ENCODE measurements at places on chromosomes 3 and 15.

DNA sequence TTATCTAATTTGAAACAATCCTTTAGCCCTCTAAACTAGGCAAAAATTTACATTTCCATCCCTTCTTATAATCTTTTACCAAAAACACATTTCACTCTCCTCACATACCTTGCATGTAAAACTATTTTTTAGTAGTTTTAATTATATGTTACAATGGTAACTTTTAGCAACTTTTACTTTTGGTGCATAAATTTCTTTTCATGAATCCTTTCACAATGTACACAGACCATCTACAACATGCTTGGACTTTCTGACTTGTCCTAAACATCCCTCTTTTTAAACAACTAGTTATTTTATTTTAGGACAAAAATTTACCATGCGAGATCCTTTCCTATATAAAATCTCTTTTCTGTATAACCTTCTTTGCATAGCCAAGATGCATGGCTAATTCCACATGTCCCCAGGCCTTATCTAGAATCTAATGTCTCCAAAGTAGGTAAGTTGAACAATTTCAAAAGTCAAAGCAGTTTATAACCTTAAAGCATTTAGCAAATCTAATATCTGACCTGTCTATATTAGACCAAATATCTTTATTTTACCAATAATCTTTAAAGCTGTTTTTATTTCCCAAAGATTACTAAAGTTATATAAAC lies 14.4 kb upstream of the ALDH1L1 start:
- no peak for DNase-seq

- DNase-seq = no peak
Observed at GRCh38 chr15:52220937-52221660, 29.9 kb upstream of the GNB5 start.

DNA sequence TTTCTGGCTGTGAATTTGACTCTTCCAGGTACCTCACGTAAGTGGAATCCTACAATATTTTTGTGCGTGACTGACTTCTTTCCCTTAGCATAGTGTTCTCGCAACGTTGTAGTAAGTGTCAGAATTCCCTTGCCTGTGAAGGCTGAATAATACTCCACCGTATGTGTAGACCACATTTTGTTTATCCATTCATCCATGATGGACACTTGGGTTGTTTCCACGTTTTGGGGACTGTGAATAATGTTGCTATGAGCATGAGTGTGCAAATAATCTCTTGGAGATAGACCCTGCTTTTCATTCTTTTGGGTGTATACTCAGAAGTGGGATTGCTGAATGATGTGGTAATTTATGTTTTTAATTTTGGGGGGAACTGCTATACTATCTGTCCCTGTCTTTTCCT lies 82.2 kb downstream of the APBA2 start:
- no peak for DNase-seq

- peak; percentile 72 for DNase-seq
Observed at GRCh38 chr3:17057321-17057720, 172.6 kb downstream of the PLCL2 start.

- DNase-seq = no peak
Observed at GRCh38 chr3:57731311-57731710, 24.8 kb upstream of the SLMAP start.

GRCh38 chr15:97840501-97840900 lies 120.0 kb upstream of the ARRDC4 start:
- no peak for DNase-seq

DNA sequence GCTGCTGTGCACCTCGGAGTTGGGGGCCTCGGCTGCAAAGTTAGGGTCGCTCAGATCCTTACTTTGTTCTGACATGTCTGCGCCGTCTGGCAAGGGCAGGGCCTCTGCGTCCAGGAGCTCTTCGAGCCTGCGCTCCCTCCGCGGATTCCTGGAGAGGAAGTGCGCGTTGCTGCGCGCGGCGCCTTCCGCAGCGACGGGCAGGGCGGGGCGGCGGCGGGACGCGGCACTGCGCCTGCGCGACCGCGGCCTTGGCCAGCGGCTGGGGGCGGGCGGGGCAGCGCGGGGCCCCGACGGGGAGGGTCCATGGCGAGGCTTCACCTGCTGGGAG lies at the start of gene NDN:
Gene NDN (minus strand): TSS at position 163 of the 328 bp plus-strand sequence. CDS start 88 bp downstream, at position 75.
- DNase-seq = no peak

GRCh38 chr3:127760791-127761440 lies 61.4 kb downstream of the MGLL start:
- DNase-seq = no peak

DNA sequence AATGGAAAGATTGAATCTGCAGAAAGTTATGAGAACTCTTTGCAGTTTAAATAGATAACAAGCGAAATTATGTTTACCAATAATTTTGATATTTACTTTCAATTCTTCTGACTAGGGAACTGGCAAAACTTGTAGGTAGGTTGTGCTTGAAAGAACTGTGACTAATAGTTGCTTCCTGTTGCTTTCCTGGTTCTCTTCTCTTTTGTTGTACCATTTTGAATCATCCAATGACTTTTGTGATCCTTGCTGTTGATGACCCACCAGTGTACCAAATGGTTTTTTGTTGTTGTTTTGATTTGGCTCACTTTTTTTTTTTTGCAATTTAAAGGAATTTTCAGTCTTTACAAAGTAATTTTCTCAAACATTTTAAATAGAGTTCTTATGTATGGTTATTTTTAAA lies 64.9 kb upstream of the DCBLD2 start:
- DNase-seq = no peak

DNA sequence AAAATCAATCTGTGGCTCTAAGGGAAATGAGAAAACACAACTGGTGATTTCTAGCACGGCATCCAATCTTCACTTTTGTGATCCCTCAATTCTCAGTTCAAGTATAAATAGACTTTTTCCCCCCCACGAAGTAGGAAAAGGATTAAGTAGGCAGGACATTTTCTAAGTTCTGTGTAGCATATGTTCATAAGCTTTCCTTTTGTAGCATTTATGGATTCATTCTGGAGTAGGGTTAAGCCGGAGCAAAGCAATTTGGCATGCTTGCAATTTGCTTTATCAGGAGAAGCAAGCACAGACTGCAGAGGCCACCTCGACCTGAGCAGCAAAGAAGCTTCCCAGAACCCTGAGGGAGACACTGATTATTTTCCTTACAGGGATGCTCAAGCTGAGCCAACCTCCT lies 66.3 kb downstream of the FHIT start:
- DNase-seq = no peak

- no peak for DNase-seq
Observed at GRCh38 chr3:129758306-129758705, 135.2 kb downstream of the TMCC1 start.

DNA sequence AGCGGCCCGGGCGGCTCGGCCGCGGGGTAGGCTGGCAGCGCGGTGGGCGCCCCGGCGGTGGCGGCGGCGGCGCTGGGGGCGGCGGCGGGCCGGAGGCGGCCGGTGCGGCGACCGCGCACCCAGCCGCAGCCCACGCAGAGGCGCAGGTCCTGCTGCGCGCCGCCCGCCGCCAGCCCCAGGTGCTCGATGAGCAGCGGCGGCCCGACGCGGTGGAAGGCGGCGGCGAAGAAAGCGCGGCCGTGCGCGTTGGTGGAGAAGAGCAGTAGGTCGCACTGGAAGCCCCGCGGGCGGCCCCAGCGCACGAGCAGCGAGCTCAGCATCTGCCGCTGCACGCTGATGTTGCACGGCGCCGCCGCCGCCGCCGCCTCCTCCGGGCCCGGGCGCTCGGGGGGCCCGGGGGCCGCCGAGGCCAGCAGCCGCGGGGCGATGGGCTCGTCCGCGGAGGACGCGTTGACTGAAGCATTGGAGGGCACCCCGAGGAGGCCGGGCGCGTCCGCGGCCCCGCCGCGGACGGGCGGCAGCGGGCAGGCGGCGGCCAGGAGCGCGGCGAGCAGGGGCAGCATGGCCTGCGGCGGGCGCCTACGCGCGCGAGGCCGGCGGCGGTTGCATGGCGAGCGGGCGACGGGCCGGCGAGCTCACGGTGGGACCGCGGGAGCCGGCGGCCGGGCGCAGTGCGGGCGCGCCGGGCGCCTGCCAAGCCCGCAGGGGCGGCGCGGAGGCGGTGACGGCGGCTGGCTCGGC lies 452 bp downstream of the TMEM158 start:
- DNase-seq = no peak

DNA sequence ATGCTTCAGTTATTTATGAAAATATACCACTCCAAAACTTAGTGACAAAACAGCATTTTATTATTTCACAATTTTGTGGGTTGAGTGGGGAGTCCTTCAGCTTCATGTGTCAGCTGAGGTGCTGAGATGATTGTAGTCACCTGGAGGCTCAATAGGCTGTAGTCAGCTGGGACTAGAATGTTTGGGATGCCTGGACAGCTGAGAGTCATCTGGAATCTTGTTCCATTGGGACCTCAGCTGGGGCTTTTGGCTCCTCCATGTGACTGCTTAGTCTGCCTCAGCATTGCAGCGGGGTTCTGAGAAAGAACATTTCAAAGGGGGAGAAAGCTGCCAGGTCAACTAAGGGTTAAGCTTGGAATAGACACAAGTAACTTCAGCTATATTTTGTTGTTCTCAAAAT lies 13.4 kb downstream of the STT3B start:
- DNase-seq = no peak

DNA sequence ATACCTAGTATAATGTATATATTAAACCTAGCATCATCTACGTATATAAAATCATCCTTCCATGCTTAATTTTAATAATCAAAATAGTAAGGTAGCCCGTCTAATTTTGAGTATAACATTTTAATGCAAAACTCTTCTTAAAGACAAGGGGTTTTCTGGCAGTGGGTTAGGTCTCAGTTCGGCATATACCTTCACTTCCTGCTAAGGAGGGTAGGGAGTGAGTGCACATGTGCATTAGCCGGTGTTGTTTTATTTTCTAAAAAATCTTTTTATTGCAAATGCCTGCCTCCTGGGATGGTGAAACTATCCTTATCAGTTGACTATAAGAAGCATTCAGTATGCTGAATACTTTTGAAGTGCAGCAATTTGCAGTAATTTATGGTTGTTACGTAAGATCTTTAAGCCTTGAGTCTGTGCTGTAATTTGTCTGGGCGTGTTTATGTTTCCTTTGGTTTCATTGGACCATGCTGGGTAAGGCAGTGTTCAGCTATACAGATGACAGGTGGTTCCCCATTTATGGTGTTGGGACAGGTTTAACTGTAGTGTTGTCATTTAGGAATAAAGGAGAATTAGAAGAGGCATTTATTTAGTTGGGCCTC lies 11.7 kb downstream of the ARHGEF26 start:
- DNase-seq = no peak

DNA sequence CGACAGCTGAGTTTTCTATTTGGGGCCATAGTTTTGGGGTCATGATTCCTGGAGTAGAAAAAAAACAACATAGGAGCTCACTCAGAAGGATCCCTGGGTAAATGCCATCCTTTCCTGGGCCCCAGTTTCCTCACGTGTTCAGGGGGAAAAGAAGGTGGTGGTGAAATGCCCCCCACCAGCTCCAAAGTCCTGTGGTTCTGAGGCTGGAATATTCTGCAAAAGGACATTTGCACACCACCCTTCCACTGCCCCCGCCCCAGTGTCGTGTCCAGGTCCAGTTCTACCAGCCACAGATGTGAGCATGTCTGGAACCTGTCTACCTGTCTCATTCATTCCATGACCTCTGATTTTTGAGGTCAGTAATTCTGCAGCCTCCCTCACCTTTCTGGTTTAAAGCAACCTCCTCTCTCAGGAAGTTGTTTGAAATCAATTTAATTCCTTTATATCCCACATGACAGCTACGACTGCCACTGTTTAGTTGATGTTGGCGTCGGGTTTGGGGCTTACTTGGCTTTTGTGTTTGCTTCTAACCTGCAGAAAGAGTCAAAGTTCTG lies 82.1 kb downstream of the SMAD3 start:
- no peak for DNase-seq

GRCh38 chr15:58762285-58762684 lies 8.8 kb upstream of the MINDY2 start:
- no peak for DNase-seq

- no peak for DNase-seq
Observed at GRCh38 chr3:106276151-106276550, 407.3 kb upstream of the CBLB start.

- no peak for DNase-seq
Observed at GRCh38 chr3:52800079-52800478, 5.5 kb downstream of the ITIH3 start.

- peak; percentile 95 for DNase-seq
Observed at GRCh38 chr3:120497336-120497735, 46.5 kb upstream of the FSTL1 start.

GRCh38 chr3:138282836-138283235 lies 46.8 kb downstream of the NME9 start:
- no peak for DNase-seq

- DNase-seq = no peak
Observed at GRCh38 chr15:86649277-86649676, 569.6 kb downstream of the AGBL1 start.

- peak; percentile 40 for DNase-seq
Observed at GRCh38 chr3:55468251-55468650, 18.9 kb downstream of the WNT5A start.

GRCh38 chr15:56959318-56959648 lies 40.8 kb downstream of the TCF12 start:
- no peak for DNase-seq

GRCh38 chr3:140186421-140186920 lies 251.5 kb downstream of the CLSTN2 start:
- peak; percentile 79 for DNase-seq

DNA sequence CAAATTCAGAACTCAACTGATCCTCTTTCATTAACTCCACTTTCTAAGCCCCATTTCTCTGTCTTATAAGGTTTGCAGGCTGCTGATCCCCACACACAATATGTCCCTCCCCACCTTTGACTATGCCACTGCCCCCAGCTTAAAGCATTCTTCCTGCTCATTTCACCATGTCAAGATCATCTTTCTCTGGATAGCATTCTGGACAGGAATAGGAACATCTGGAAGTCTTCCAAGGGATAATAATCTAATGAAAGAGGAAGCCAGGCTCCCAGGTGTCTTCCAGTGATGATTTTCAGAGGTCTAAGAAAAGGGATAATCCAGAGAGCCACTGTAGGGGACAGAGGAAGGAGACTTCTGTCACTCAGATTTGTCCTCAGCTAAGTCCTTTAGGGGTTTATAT lies 54.6 kb upstream of the GALNT15 start:
- no peak for DNase-seq

GRCh38 chr15:90234096-90234988 lies at the start of gene GDPGP1:
TSS of gene GDPGP1 (plus strand) at chr15:90234209. CDS start at chr15:90240909, 6,700 bp downstream.
- DNase-seq = no peak

DNA sequence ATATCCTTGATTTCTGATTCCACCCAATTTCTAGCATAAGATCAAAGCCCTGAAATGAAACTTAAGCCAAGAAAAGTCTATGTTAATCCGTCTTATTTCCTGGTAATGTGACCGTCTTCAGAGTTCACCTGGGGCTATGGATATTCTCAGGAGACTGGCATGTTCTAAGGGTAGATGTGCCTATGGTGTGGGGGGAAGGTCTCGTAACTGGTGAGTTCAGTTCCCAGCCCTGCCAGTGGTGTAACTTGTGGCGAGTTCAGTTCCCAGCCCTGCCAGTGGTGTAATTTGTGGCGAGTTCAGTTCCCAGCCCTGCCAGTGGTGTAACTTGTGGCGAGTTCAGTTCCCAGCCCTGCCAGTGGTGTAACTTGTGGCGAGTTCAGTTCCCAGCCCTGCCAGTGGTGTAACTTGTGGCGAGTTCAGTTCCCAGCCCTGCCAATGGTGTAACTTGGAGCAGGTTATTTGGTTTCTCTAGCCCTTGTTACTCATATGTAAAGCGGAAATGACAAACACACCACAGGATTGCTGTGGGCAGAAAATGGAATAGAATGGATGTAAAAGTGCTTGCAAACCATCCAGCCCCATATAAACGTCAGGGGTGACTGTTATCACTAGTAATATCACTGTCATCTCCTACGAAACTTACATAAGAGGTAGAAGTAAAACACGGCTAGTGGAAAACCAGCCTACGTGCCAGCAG lies 30.4 kb downstream of the SLC51A start:
- peak; percentile 76 for DNase-seq

GRCh38 chr3:74883690-74884089 lies 269.2 kb upstream of the CNTN3 start:
- DNase-seq = no peak
